ENCODE measurements at places on chromosomes 5 and 9.

DNA sequence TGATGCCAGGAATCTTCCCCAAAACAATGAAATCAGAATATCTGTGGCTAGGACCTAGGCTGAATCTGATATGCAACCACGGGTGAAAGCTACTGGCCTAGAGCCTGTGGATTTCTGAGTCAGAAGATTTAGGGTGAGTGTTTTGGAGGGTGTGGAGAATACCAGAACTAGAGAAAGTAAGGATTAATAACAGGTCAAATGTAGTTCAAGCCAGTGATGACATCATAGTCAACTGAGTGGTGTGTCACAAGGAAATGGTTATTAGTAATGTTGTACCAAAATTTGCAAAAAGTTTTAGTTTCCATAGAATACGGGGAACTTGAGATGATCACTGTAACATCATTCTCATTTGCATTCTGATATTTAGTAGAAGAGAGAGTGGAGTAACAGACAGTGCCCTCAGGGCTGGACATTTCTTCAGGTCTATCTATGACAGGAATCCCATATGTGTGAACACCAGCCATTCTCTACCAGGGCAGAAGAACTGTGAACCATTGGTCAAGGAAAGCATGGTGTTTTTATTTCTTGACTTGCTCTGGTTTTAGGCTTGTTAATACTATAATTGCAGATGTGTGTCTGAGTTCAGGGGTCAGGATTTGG, 3.7 kb downstream of the GALNT12 start:
- no peak for DNase-seq

DNA sequence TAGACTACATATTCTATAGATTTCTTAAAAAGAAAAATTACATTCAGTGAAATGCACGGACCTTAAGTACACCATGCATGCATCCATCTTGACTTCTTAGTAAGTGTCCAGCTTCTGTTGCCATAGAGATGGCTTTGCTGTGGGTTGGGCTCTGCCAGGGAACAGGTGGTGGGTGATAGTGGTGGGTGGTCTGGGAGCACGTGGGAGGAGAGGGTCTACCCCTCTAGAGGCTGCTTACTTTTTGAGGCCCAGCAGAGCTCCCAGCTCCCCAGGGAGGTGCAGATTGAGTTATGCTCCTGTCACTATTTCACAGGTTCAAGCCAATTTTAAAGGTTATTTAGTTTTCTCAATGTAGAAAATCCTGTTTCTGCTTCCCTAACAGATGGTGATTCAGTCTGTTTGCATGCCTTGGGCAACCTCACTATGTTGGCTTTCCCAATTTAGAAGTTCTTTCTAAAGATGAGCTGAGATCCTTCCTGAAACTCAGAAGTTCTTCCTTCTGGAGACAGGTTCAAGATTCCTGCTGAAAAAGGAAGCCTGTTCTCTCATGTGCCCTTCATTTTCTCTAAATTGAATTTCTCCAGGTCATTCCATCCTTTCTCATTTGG, 107.4 kb upstream of the LHFPL2 start:
- no peak for DNase-seq

- no peak for DNase-seq
Observed at GRCh38 chr9:70801181-70801829, 320.1 kb downstream of the TRPM3 start.

DNA sequence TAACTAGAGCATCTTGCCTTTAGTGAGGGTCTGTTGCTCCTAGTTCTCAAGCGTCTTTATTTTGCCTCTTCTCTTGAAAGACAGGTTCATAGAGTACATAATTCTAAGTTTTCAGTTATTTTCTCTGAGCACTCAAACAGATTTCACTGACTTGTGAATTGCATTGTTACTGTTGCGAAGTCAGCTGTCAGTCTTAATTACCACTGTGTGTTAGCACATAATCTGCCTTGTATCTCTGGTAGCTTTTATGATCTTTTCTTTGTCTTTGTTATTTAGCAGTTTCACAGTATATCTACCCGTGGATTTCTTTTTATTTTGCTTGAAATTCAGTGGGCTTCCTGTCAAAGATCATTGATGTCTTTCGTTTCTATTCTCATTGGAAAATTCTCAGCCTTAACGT, 192.9 kb downstream of the TTLL11 start:
- DNase-seq, result no peak

DNA sequence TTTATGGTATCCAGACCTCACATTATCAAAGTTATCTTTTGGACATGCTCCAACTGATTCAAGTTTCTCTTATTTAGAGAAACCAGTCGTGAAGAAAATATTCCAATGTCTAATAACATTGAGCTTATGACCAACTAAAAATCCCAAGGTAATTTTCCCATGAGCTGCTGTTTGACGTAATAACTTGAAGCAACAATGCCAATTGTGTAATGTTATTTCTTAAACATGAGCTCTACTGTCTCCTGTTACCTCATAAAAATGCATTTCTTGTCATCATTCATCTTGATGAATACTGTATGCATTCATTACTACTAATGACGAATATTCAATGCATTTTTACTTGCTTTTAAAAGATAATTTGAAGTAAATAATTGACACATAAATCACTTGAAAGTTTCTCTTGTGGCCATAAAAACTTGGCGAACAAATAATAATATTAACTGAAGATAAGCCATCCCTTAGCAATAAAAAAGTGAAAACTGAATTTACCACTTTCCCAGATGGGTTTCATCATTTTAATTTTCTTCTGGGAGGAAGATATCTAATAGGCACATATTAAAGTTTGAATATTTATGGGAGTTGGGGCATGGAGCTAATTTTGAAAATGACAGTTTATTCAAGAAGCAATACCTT, 424 bp upstream of the MARCOL start:
- no peak for DNase-seq

DNA sequence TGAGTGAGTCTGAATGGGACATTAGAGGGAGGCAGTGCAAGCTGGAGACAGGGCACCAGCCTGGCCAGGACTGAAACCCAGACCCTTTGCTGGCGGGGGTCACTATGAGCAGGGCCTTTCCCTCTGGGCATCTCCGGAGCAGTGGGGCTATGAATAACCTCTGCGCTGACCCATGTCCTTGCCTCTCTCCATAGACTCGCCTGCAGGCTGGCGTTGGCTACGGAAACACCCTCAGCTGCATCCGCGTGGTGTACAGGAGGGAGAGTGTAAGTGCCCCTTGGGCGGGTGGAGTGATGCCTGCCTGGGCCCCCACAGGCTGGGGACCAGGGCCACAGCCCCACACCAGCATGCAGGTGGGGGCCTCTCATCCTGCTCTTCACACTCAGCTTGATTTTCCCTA, 15.8 kb downstream of the SLC25A48 start:
- DNase-seq, result no peak

DNA sequence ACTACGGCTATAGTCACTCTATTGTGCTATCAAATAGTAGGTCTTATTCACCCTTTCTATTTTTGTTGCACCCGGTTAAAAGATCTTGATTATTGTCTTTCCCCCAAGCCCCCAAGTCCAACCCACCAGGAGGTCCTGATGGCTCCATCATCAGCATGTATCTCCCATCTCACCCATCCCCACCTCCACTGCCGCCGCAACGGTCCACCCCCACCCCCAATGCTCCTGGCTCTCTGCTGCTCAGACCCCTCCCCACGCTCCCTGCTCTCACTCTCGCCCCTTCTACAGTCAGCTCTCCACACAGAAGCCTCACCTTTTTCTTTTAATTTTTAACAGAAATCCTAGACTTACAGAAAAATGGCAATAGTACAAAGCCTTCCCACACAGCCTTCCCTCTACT, 51.5 kb upstream of the SH3PXD2B start:
- no peak for DNase-seq
